Immature natural killer cell (primary cell): ENCODE measurements at places on chromosomes 7 and 10. TPM values are rescaled to one million over a fixed set of nuclear protein-coding genes. Genes with fewer than 3 reads are reported as not detected.

- no peak for DNase-seq
These were observed 32.0 kb upstream of the CRTAC1 start for GRCh38 chr10:98062424-98062823.

GRCh38 chr7:82506208-82506607, 62.6 kb upstream of the CACNA2D1 start:
- DNase-seq, result no peak

DNA sequence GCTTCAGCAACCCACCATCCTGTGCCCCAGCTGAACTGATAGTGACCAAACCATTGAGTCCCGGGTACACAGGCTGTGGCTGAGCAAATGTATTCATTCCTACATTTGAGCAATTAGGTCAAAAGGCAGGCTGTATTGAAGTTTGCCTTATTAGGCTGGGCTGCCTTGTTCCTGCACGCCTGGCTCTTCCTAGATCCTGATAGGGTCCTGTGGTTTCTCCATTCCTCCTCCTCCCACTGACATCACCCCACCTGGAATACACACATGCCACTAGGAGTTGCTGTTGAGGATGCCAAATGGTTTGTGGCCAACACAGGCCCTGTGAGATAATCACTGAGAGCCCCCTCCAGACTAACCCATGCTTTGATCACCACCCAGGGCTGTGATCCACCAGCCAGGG, 66.4 kb upstream of the FGFR2 start:
- no peak for DNase-seq

GRCh38 chr10:106078895-106079576, 1085.5 kb downstream of the SORCS1 start:
- no peak for DNase-seq

- DNase-seq, result no peak
These were observed 363.3 kb downstream of the TNS3 start for GRCh38 chr7:47218378-47219176.

DNA sequence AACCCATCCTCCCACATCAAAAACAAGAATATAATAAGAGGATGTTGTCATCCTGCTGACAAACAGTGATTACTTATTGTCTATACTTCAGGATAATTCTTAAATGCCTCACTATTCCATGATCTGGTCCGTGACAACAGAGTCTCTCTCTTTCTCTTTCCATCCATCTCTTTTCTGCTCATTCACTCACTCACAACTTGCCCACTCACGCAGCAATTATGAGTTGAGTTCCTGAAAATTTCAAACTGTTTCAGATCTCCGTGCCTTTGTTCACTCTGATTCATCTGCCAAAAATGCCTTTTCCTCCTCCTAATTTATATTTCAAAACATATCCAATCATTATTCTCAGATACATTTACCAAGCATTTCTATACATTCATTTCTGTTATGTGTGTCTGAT, 1.4 kb downstream of the OR6B1 start:
- no peak for DNase-seq

DNA sequence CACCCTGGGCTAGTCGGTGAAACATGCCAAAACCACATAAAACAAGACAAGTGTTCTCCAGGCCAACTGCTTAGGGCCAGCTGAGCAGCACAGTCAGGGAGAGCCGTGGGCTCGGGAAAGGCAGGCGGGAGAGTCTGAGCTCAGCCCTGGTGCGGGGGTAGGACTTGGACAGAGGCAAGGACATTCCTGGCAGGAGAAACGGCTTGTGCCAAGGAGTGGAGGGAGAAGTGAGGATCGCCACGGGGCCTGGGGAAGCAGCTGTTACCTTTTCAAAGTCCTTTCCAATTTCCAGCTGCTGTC, 4.2 kb downstream of the ELN start:
- no peak for DNase-seq

- DNase-seq, result no peak
These were observed 15.2 kb downstream of the CHN2 start for GRCh38 chr7:29209745-29210144.

- DNase-seq, result no peak
These were observed 53.9 kb downstream of the WIPF3 start for GRCh38 chr7:29860186-29860585.

DNA sequence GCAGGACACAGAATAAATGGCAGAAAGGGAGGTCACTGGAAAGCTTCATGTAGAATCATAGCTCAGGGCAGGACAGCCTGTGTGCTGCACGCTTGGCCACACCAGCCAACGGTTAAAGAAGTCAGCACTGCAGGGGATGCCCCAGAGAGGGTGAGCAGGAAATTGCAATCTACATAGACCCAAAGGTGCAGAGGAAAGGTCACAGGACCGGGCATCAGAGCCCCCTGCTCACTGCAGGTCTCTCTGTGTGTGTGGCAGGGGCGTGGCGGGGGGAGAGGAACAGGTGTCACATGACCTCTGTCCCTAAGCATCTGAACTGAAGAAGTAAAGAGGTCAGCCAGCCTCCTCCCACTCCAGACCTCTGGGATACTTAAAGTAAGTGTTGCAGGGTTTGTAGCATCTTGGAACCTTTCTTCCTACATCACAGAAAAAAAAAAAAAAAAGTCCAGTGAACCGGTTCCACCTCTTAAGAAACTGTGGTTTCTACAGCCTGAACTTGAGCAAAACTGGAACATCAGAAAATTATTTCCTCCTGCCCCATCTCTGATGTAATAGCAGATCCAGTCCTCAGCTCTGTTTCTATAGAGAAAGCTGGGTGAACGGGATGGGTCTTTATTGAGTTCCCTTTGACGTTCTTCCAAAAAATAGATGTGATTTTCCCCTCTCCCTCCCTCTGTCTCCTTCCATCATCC, 64.3 kb downstream of the RGS10 start:
- DNase-seq, result no peak

GRCh38 chr7:30837581-30837980, 66.4 kb downstream of the MINDY4 start:
- DNase-seq, result no peak

- peak; percentile 99 for DNase-seq
These were observed at the start of gene EIF4EBP2 for GRCh38 chr10:70404036-70404786. Gene EIF4EBP2, plus strand, starts transcription at chr10:70404145. Its CDS starts 257 bp downstream, at chr10:70404402.

- DNase-seq, result no peak
These were observed 1.7 kb downstream of the LRRN3 start for GRCh38 chr7:111092406-111093236.

The NUDT13 gene
- not detected for polyA plus RNA-seq

The DYDC2 gene
- polyA plus RNA-seq, result not detected

The NUPR2 gene
- polyA plus RNA-seq, result not detected

The HTR7 gene
- polyA plus RNA-seq, result 2.3 TPM

The NXPH1 gene
- polyA plus RNA-seq, result not detected

The CALN1 gene
- polyA plus RNA-seq, result not detected

The CALHM3 gene
- not detected for polyA plus RNA-seq

The AOC1 gene
- not detected for polyA plus RNA-seq

The CACUL1 gene
- polyA plus RNA-seq, result 23.8 TPM

The CNTNAP2 gene
- 1.1 TPM for polyA plus RNA-seq
